Naive thymus-derived CD8-positive, alpha-beta T cell (primary cell): ENCODE measurements at places on chromosomes 7 and 10. TPM values are rescaled to one million over a fixed set of nuclear protein-coding genes. Genes with fewer than 3 reads are reported as not detected.

DNA sequence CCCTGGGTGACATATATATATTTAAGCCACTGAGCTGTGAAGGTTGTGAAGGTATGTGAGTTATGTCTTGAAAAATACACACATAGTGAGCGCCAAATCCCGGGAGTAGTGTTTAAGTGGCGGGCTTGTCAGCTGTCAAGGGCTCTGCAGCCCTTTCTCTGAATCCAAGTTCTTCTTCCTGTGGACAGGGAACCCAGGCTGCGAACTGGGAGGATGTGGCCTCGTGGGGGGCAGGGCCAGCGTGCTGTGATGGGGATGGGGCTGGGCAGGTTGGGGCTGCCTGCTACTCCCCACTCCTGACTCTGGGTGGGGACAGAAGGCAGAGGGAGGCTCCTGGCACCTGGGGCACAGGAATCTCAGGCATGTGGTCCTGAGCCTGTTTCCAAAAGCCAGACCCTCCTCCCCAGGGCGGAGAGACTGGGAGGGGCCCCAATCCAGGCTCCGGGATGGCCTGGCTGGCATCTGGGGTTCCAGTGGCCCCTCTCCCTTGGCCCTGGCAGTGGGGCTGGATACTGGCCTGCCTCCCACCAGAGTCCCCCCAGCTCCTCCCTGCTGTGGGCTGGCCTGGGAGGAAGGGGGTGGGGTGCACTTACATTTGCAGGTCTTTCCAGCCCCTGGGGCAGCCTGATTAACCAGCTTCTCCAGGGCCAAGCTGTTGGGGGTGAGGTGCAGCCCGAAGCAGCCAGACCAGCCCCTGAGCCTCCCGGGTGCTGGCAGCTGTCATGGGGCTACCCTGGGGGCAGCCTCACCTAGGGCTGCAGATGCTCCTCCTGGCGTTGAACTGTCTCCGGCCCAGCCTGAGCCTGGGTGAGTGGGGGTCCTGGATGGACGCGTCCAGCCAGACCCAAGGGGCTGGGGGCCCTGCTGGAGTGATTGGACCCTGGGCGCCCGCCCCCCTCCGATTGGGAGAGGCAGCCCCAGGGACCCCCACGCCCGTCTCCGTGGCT is at the start of gene UPK3B:
TSS of gene UPK3B (plus strand) at position 622 of the 947 bp plus-strand sequence. CDS start at position 723, 101 bp downstream.
- H3K36me3 ChIP-seq, result peaks cover 7% of the 10 kb centered on the region
- no peak for DNase-seq
- H3K27me3 ChIP-seq, result no peaks in the 10 kb centered on the region
- H3K4me1 ChIP-seq, result peaks cover 5% of the 10 kb centered on the region
- no peak within 1 kb of the TSS for H3K4me3 ChIP-seq

DNA sequence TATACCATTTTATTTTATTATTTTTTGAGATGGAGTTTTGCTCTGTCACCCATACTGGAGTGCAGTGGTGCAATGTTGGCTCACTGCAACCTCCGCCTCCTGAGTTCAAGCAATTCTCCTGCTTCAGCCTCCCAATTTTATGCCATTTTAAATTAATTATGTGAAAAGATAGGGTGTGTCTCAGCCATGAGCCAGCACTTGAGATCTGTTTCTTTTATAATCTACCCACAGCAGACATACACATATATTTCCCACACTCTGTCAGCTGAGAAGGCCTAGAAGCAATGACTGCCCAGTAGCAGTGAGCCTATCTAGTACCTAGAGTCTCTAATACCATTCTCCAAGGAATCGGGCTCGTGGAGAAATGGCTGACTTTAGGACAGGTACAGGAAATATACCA is 70.5 kb downstream of the ADAM12 start:
- H3K4me3 ChIP-seq, result no peak overlapping the region
- H3K36me3 ChIP-seq, result no peaks in the 10 kb centered on the region
- H3K27ac ChIP-seq, result no peak overlapping the region
- DNase-seq, result no peak

DNA sequence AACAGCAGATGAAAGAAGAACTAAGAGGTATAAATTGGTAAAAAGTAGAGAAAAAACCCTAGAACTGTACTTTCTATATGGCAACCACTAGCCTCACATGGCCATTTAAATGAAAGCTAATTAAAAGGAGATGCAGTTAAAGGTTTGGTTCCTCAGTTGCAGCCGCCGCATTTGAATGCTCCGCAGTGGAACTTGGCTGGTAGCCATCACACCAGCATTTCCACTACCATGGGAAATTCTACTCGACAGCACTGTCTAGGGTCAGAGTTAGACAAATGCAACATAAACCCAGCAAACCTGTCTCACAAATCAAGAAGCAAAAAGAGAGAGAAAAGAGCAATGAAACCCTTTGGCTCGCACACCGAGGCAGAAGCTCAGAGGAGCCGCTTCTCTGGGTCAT is 29.7 kb downstream of the VIPR2 start:
- no peak overlapping the region for H3K27ac ChIP-seq
- peaks cover 4% of the 10 kb centered on the region for H3K4me1 ChIP-seq
- no peaks in the 10 kb centered on the region for H3K36me3 ChIP-seq
- DNase-seq, result no peak

Gene SPDYE1
- not detected for total RNA-seq

DNA sequence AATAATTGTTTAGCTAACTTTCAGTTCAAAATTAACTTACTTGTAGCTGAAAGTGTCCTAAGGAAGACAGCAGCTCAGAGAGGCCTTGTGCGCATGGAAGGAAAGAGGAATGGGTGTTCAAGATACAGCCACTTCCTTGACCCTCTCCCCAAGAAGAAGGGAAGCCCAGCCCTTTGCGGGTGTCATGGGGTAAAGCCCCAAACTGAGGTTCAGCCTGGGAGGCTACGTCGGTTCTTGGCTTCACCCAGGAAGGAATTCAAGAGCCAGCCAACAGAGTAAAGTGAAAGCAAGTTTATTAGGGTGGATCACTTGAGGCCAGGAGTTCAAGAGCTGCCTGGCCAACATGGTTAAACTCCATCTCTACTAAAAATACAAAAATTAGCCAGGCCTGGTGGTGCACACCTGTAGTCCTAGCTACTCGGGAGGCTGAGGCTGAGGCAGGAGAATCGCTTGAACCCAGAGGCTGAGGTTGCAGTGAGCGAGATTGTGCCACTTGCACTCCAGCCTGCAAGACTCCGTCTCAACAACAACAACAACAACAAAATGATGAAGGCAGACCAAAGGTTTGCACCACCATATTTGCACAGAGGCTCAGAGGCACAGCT is 15.9 kb downstream of the GPRIN2 start:
- peaks cover 8% of the 10 kb centered on the region for H3K4me1 ChIP-seq
- peaks cover 57% of the 10 kb centered on the region for H3K27me3 ChIP-seq
- H3K27ac ChIP-seq, result no peak overlapping the region
- peaks cover 5% of the 10 kb centered on the region for H3K36me3 ChIP-seq
- no peak for DNase-seq

DNA sequence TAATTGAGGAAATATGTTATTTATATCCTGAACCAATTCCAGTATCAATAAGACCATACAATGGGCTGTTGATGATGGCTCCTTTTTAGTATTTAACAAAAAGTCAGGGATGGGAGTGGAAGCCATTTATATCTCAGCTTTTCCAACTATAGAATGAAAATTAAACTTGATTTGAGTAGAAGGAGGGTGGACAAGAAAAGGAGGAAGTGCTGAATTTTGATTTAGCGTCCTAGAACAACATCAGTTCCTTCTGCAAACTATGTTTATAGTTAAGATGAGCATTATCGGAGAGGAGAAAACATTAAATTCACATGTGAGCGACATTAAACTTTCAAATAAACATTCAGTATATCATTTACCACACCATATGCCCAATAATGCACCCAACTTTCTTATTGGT is 149.3 kb upstream of the YAE1 start:
- no peak overlapping the region for H3K27ac ChIP-seq
- H3K27me3 ChIP-seq, result peaks cover 28% of the 10 kb centered on the region
- no peak overlapping the region for H3K4me3 ChIP-seq
- peaks cover 4% of the 10 kb centered on the region for H3K4me1 ChIP-seq
- no peak for DNase-seq
- H3K36me3 ChIP-seq, result no peaks in the 10 kb centered on the region

GRCh38 chr7:26658389-26659084 is 205.9 kb downstream of the SKAP2 start:
- H3K4me3 ChIP-seq, result no peak overlapping the region
- no peak for DNase-seq
- H3K4me1 ChIP-seq, result no peaks in the 10 kb centered on the region
- H3K27me3 ChIP-seq, result peaks cover 38% of the 10 kb centered on the region
- H3K27ac ChIP-seq, result no peak overlapping the region
- H3K36me3 ChIP-seq, result no peaks in the 10 kb centered on the region

Gene KLF14
- total RNA-seq, result not detected

GRCh38 chr10:30056767-30057355 is 2.5 kb downstream of the JCAD start:
- H3K4me3 ChIP-seq, result no peak overlapping the region
- H3K36me3 ChIP-seq, result peaks cover 3% of the 10 kb centered on the region
- DNase-seq, result no peak
- H3K27ac ChIP-seq, result no peak overlapping the region

Gene GIMAP6
- total RNA-seq, result 216 TPM

GRCh38 chr10:100972904-100973535 is 3.7 kb downstream of the SEMA4G start:
- peaks cover 28% of the 10 kb centered on the region for H3K4me1 ChIP-seq
- no peak overlapping the region for H3K4me3 ChIP-seq
- H3K27ac ChIP-seq, result no peak overlapping the region

- H3K27me3 ChIP-seq, result no peaks in the 10 kb centered on the region
- no peak for DNase-seq
- H3K4me1 ChIP-seq, result peaks cover 6% of the 10 kb centered on the region
- H3K27ac ChIP-seq, result no peak overlapping the region
Observed at GRCh38 chr10:30550967-30551815, 78.4 kb downstream of the LYZL2 start.

- peak overlapping the region; percentile 96 for H3K27ac ChIP-seq
- peaks cover 10% of the 10 kb centered on the region for H3K4me1 ChIP-seq
- H3K4me3 ChIP-seq, result peak overlapping the region; percentile 90
- peaks cover 4% of the 10 kb centered on the region for H3K36me3 ChIP-seq
- DNase-seq, result no peak
- no peaks in the 10 kb centered on the region for H3K27me3 ChIP-seq
Observed at GRCh38 chr7:148543-148931, 43.8 kb upstream of the FAM20C start.

GRCh38 chr10:100993986-100994708 is 5.5 kb upstream of the LZTS2 start:
- peaks cover 5% of the 10 kb centered on the region for H3K36me3 ChIP-seq
- no peak overlapping the region for H3K4me3 ChIP-seq
- H3K27ac ChIP-seq, result peak overlapping the region; percentile 42
- H3K4me1 ChIP-seq, result peaks cover 37% of the 10 kb centered on the region
- H3K27me3 ChIP-seq, result no peaks in the 10 kb centered on the region

- peaks cover 23% of the 10 kb centered on the region for H3K4me1 ChIP-seq
Observed at GRCh38 chr10:15137036-15137359, 31.5 kb downstream of the NMT2 start.

Gene FAM3C
- 20.6 TPM for total RNA-seq

Gene FMC1
- 11.5 TPM for total RNA-seq

DNA sequence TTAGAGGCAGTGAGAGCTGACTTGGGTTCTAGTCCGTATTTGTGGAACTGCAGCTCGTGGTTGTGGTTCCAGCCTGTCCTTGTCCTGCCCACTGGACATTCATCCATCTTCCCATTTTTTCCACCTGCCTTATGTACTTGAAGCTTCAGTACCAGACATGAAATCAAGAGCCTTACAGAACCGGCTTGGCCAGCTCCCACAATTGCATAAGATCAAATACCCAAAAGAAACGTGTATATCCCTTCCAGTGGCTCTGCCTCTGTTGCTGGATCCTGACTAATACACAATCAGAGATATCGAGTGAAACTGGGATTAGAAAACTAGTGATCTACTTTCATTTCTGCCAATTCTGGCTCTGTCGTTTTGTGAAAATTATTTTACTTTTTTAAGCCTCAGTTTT is 23.8 kb upstream of the LIPA start:
- no peak for DNase-seq
- H3K4me3 ChIP-seq, result no peak overlapping the region
- H3K27me3 ChIP-seq, result peaks cover 4% of the 10 kb centered on the region
- H3K4me1 ChIP-seq, result no peaks in the 10 kb centered on the region

GRCh38 chr10:86152354-86152753 is 214.2 kb downstream of the GRID1 start:
- H3K4me3 ChIP-seq, result no peak overlapping the region
- H3K4me1 ChIP-seq, result no peaks in the 10 kb centered on the region
- no peak overlapping the region for H3K27ac ChIP-seq
- no peak for DNase-seq
- H3K36me3 ChIP-seq, result no peaks in the 10 kb centered on the region
- H3K27me3 ChIP-seq, result peaks cover 4% of the 10 kb centered on the region

Gene SUN3
- total RNA-seq, result not detected

Gene RPA3
- 29.7 TPM for total RNA-seq

Gene PCLO
- not detected for total RNA-seq

Gene BCAP29
- total RNA-seq, result 15.6 TPM

DNA sequence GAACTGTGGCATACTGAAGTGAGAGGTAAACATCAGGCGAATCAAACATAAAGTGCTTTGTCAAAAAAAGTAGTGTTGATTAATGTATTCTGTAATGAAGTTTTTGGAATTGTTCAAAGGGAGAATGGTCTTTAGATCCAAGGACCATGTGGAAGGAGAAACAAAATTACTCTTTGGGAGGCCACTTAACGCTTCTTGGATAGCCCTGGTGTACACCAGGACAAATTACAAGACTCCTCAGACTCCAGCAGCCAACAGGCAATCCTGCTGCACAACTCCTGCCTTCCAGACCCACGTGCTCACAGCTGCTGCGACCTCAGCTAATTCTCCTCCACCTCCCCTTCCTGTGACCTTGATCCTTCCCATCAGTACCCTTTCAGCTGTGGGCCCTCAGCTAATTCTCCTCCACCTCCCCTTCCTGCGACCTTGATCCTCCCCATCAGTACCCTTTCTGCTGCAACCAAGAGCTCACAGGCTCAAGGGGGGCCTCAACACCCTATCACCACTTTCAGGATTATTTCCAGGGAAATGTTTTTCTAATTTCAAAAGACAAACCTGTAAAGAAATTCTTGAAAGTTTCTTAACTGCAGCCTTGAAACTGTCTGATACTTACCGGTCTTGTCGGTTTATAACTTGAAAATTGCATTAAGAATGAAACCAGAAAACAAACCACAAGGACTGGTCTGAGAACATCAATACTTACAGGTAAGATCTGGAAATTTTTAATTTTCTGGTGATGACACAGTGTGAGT is 29.7 kb upstream of the DDC start:
- no peak overlapping the region for H3K4me3 ChIP-seq
- H3K27me3 ChIP-seq, result no peaks in the 10 kb centered on the region
- DNase-seq, result no peak
- H3K36me3 ChIP-seq, result no peaks in the 10 kb centered on the region

- H3K4me3 ChIP-seq, result no peak overlapping the region
- DNase-seq, result no peak
- H3K27ac ChIP-seq, result no peak overlapping the region
- H3K27me3 ChIP-seq, result no peaks in the 10 kb centered on the region
Observed at GRCh38 chr7:69149804-69150782, 448.2 kb upstream of the AUTS2 start.

GRCh38 chr7:122300956-122301833 is 3.4 kb downstream of the FEZF1 start:
- H3K27me3 ChIP-seq, result peaks cover 59% of the 10 kb centered on the region
- no peak overlapping the region for H3K4me3 ChIP-seq
- peaks cover 5% of the 10 kb centered on the region for H3K36me3 ChIP-seq
- no peak overlapping the region for H3K27ac ChIP-seq
- H3K4me1 ChIP-seq, result no peaks in the 10 kb centered on the region
- no peak for DNase-seq

GRCh38 chr7:43037531-43037930 is 74.9 kb upstream of the HECW1 start:
- no peaks in the 10 kb centered on the region for H3K36me3 ChIP-seq
- peaks cover 7% of the 10 kb centered on the region for H3K27me3 ChIP-seq
- no peak overlapping the region for H3K4me3 ChIP-seq
